ENCODE measurements at places on chromosomes 5 and 9. TPM values are rescaled to one million over a fixed set of nuclear protein-coding genes. Genes with fewer than 3 reads are reported as not detected.

DNA sequence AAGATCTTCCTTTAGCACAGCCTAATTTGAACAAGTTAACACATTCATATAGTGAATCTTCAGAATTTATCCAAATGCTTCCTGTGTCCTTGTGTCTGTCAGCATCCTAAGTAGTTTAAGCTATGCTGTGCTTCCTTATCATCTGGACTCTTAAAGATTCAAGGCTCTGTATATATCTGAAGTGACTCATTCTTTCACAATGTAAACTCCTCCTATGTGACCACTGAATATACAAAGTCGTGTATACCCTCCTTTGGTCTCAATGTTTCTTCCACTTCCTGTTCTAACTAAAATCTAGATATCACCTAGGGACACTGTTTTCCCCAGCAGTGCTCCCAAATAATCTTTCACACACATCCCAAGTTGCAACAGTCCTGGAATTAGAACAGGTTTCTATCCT lies 935.7 kb upstream of the NUDT12 start:
- DNase-seq, result no peak

INSYN2B gene
- 0.13 TPM for total RNA-seq

DNA sequence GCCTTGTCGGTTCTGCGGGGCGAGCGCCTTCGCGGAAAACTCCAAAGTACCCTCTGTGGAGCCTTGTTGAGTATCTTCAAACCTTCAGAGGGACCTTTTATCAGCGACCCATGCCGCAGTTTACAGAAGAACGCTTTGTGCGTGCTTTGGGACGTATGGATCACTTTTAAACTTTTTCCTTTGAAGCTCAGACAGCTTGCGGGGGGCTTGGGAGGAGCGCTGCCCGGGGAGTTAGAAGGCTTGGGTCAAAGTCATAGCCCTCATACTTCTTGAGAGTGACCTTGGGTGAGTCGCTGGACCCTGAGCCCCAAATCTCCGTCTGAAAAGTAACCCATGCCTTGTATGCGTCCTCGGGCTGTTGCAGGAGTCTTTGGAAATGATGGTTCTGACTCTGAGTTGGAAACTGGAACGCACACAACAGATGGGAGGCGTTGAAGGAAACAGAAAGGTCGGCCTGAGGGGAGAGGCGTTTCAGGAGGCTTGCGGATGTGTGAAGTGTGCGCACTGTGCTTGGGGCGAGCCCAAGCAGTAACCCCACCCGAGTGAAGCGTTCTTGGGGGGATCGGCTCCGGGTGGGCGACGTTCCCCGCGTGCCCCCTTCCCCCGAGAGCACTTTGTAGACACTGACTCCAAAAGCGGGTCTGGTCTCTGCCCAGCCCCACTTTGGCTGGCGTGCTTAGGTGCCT lies 661 bp upstream of the SLC25A51 start:
- DNase-seq, result no peak

- peak; percentile 91 for DNase-seq
Measured at GRCh38 chr9:99105152-99106043, 485 bp downstream of the TGFBR1 start.

DTWD2 gene
- total RNA-seq, result 7.9 TPM

DNA sequence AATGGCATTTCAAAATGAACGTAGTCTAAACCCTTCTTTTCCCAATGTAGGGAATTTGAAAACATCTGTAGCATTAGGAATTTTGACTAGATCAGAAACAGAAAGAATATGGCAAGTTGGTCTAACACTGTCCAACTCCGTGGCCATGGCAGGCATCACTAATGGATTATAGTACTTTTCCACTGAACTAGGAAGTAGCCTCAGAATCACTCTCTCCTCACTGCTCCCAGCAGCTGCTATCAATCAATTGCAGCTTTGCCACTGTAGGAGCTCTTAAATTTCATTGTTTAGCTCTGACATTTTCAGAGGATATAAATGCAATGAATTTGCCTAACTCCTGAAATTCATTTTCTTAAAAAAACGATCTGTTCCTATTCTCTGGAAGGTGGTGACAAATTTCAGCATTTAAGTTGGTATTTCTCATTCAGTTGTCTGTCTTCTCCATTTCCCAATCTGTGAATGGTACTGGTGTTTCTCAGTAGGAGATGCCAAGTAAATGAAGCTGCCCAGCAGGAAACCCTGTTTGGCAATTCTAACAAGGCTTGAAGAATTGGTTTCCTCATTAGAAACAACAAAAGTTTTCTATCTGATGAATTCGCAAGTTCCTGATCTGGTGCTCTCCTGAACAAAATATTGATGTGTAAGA lies 64.7 kb downstream of the TLR4 start:
- no peak for DNase-seq

GRCh38 chr9:86990290-86990689 lies 43.0 kb upstream of the GAS1 start:
- no peak for DNase-seq

GRCh38 chr5:6286404-6286803 lies 91.9 kb downstream of the MED10 start:
- no peak for DNase-seq

GRCh38 chr5:175508896-175509295 lies 30.5 kb downstream of the SFXN1 start:
- DNase-seq, result no peak

All from right lobe of liver (tissue), 6 donors.